ENCODE measurements at places on chromosomes 7 and 10. TPM values are rescaled to one million over a fixed set of nuclear protein-coding genes. Genes with fewer than 3 reads are reported as not detected.

DNA sequence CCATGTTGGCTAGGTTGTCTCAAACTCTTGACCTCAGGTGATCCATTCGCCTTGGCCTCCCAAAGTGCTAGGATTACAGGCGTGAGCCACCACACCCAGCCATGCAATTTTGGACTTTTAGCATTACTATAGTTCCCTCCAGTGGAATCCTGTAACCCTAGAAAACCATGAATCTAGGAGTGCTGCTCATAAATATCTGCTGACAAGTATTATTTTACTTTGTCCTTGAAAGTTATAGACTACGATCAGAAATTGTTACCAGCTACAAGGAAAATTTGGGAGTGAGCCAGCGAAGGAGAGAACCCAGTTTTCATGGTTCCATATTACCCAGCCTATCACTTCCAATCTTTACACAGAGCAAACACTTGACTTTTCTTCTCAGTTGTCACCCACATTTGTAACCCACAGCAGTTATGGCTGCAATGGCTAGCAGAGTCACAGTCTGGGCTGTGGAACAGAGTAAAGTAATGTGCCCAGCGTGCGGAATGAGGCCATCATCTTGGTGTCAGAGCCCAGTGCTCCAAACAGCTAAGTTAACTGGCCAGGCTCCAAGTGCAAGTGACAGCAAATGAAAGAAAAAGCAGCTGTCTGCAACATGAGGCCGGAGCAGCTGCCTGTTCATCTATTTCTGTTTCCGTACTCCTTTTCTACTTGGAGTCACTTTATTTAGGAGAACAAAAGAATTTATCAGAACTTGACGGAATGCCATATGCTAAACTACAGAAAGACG is 29.9 kb downstream of the ZC3HC1 start:
- H3K27me3 ChIP-seq = no peaks in the 10 kb centered on the region
- H3K4me3 ChIP-seq = no peak overlapping the region
- peak overlapping the region; percentile 11 for H3K27ac ChIP-seq
- H3K4me1 ChIP-seq = peaks cover 12% of the 10 kb centered on the region

- no peak overlapping the region for H3K27ac ChIP-seq
- H3K4me3 ChIP-seq = no peak overlapping the region
- no peaks in the 10 kb centered on the region for H3K4me1 ChIP-seq
- no peaks in the 10 kb centered on the region for H3K36me3 ChIP-seq
- H3K27me3 ChIP-seq = no peaks in the 10 kb centered on the region
Observed at GRCh38 chr7:131970602-131971001, 414.2 kb upstream of the PODXL start.

GRCh38 chr7:92745241-92745640 is 91.1 kb downstream of the CDK6 start:
- peaks cover 4% of the 10 kb centered on the region for H3K4me1 ChIP-seq
- no peaks in the 10 kb centered on the region for H3K36me3 ChIP-seq
- no peak overlapping the region for H3K4me3 ChIP-seq
- no peak for DNase-seq
- no peaks in the 10 kb centered on the region for H3K27me3 ChIP-seq

Gene RPEL1
- total RNA-seq = not detected

GRCh38 chr10:59607970-59608369 is 101.7 kb downstream of the SLC16A9 start:
- DNase-seq = no peak
- no peak overlapping the region for H3K27ac ChIP-seq
- H3K4me3 ChIP-seq = no peak overlapping the region
- no peaks in the 10 kb centered on the region for H3K36me3 ChIP-seq
- H3K27me3 ChIP-seq = no peaks in the 10 kb centered on the region
- H3K4me1 ChIP-seq = no peaks in the 10 kb centered on the region

Gene FAM221A
- 1.3 TPM for total RNA-seq

- peaks cover 19% of the 10 kb centered on the region for H3K4me1 ChIP-seq
- H3K4me3 ChIP-seq = no peak overlapping the region
- H3K36me3 ChIP-seq = no peaks in the 10 kb centered on the region
- DNase-seq = peak; percentile 39
- H3K27me3 ChIP-seq = no peaks in the 10 kb centered on the region
Observed at GRCh38 chr7:37284805-37285231, 163.8 kb downstream of the ELMO1 start.
